ENCODE measurements at places on chromosomes 7 and 10.
A peak's percentile ranks its signal among the peaks of the same experiment; 100 is the strongest.

DNA sequence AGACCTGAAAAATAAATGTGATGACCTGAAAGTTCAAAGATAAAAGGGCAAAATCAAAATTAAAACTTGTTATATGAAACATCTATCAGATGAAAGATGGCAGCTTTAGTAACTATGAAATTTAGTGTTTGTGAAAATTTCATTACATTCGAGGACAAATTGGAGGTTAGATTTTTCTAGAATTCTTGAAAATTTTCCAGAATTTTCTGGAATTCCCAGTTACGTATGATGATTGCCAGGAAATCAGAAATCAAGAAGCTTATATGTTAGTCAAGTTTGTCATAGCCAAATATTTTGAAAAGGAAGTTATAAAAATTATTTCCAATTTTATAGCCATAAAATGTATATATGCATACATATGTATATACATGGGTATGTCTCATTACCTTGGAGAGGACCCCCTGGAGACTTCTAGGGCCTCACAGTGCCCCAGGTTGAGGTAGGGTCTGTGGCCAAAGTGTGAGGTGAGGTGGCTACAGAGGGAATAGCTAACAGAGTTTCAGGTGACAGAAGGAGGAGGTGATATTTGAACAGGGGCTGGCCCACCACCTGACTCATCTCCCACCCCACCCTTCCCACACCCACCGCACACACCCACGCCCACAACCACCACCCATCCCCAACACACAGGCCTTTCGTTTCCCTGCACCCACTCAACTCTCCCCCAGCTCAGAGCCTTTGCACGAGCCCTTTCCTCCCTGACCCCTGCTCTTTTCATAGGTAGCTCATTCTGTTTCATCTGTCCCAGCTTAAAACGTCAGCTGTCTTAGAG, 21.5 kb downstream of the C10orf105 start:
- no peak for DNase-seq

- DNase-seq = no peak
Observed at GRCh38 chr7:118076564-118076963, 107.4 kb upstream of the LSM8 start.

- no peak for DNase-seq
Observed at GRCh38 chr7:43196379-43196778, 83.9 kb downstream of the HECW1 start.

GRCh38 chr10:86734207-86734988, 22.0 kb upstream of the BMPR1A start:
- peak; percentile 52 for DNase-seq

- no peak for DNase-seq
Observed at GRCh38 chr10:16992611-16993119, 136.9 kb downstream of the CUBN start.

DNA sequence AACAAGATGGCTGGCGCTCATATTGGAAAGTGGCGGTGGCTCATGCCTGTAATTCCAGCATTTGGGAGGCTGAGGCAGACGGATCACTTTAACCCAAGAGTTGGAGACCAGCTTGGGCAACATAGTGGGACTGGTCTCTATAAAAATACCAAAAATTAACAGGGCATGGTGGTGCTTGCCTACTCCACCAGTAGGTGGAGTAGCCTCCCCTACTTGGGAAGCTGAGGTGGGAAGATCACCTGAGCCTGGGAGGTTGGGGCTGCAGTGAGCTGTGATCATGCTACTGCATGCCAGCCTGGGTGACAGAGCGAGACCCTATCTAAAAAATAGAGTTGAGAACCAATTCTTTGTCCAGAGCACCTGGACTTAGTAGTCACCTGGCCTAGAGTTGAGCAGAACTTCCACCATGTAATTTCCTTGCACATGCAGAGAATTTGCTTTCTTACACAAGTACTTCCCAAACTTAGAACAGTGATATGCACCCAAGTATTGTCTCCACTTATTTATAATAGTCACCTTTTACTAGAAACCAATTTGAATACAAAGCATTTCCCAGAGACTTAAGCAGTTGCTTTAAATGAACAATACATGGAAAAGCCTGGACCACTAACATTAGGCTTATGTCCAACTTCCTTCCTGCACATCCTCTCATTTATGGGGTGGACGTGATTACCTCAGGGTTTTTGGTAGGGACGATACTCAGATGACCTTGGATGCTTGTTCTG, 15.9 kb downstream of the LAMB4 start:
- DNase-seq = no peak
